ENCODE measurements at places on chromosomes 3 and 15.

GRCh38 chr3:14490831-14491230 is 49.3 kb downstream of the GRIP2 start:
- no peak for DNase-seq

DNA sequence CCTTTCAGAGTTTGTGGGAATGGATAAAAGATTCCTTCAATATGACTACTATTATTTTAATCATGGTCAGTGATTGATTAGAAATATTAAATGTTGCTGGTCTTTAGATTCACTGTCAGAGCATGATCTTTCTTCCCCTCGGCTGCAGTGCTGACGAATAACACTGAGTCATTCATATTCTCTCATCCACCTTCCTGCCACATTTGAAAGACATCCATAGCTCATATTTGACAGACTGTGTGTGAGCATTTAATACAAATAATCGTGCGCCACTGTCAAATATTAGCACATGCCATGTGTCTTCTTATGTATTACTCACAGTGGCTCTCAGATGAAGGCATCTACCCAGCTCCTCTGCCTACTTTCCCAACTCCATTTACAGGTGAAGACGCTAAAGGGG is 476.5 kb upstream of the TPRG1 start:
- no peak for DNase-seq

- peak; percentile 7 for DNase-seq
Measured at GRCh38 chr15:60223176-60223575, 174.6 kb downstream of the ANXA2 start.

- no peak for DNase-seq
Measured at GRCh38 chr3:37324850-37325321, 150.5 kb upstream of the LRRFIP2 start.

DNA sequence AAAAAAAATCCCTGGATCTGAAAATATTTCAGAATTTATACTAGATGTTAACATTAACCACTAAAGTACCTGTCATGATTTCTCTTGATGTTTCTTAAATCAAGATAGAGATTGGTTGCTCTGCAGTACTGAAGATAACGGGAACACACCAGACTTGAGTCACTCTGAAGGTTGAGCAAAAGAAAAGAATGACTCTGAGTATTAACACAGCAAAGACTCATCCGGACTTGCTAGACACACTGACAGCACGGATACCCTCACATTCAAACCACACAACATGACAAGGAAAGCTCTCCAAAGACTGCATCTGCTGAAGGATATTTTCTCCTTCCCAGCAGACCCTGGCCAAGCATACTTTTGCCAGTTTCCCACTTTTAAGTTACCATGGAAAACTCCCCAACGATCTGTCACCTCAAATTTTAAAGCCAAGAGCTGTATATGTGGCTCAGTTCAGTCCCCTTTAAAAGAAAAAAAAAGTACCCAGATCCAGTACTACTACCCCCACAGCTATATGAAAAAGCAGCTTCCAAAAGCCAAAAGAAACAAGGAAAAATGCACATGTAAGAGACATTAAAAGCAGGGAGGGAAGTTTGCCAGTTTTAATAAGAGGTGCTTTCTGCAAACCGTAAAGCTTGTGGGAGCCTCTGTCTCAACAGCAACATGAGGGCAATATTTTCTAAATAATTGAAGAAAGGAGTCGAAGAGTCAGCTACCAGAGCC is 8.3 kb downstream of the EOGT start:
- DNase-seq, result no peak

DNA sequence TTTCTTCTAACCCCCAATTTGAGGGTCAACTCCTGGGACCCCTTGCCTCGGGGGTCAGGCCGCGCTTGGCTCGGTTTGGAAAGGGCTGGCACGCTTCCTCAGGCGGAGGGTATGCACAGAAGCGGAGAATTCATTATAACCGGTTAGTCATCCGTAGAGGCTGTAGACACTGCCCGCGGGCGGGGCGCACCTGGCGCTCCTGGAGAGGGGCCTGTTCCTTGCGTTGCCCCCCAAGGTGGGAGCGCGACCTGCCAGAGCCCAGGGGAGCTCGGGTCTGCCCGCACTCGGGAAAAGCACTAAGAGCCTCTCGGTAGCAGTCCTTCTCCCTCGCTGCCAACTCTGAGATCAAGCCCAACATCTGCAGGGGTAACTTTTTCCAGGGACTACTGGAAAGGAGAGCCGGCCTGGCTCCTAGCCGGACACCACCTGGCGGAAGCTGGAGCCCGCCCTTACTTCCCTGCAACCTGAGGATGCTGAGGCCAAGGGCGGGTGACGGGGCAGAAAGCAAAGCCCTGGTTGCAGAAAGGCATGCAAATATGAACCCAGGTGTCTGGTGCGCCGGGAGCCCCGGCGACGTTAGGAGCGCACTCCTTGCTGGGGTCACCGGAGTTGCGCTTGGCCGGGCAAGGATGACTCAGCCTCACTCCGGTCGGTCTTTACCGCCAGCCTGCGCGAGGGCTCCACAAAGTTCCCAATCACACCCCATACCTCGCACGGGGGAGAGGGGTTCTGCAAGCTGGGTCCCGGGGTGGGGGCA is 1.5 kb upstream of the CACNA2D3 start:
- no peak for DNase-seq

GRCh38 chr15:73305331-73306211 is 63.2 kb downstream of the HCN4 start:
- peak; percentile 31 for DNase-seq

- DNase-seq, result no peak
Measured at GRCh38 chr15:25238716-25239470, 199.9 kb downstream of the UBE3A start.

DNA sequence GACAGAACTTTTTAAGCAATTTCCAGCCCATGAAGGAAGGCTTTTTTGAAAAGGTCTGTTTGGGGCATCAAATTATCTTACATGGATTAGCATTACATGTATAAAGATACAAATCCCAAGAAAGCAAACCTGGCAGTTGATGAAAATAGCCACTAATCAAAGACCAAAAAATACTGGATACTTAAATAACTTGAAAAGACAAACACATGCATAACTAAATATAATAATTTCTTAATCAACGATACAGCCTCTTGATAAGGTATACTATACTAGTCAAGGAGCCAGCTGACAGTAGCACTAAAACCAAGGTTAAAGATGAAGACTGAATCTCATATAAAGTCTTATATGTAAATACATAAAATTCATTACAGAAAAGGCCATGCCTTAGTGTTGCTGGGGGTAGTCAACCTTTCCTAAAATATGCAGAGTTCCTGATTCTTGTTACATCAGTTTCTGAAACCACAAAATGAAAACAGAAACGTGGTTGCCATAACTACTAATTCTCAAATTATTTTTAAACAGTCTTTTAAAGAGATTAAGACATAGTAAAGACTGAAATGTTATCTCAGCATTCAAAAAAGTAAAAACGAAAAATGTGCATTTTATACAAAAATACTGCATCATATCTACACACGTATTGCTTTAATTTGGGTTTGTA is 2.0 kb downstream of the ANKRD28 start:
- DNase-seq, result no peak

GRCh38 chr3:10108091-10108490 is at the start of gene FANCD2OS:
Gene FANCD2OS, minus strand, starts transcription at chr3:10108255. Its CDS starts 3,481 bp downstream, at chr3:10104774.
- no peak for DNase-seq

- no peak for DNase-seq
Measured at GRCh38 chr3:2920103-2920502, 190.1 kb downstream of the IL5RA start.

GRCh38 chr3:158407844-158408517 is 163.0 kb upstream of the MLF1 start:
- DNase-seq, result no peak

DNA sequence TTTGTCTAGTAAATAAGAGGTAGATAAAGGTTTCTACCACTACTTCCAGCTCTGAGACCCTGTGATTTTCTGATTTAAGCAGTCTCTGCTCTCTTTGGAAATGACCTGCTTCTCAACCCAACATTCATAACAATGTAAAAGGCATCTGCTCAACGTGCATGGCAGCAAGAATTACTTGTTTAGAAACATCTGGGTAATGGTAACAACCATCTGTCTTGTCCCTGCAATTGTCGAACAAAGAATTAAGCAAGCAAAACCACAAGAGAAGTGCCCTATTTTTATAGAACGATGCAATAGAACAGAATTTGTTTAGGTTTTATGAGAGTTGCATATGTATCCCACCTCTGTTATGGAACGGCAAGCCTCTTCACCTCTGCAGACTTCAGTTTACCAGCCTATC is 7.1 kb upstream of the FSIP1 start:
- DNase-seq, result no peak

- no peak for DNase-seq
Measured at GRCh38 chr15:77650265-77650664, 17.6 kb upstream of the LINGO1 start.

DNA sequence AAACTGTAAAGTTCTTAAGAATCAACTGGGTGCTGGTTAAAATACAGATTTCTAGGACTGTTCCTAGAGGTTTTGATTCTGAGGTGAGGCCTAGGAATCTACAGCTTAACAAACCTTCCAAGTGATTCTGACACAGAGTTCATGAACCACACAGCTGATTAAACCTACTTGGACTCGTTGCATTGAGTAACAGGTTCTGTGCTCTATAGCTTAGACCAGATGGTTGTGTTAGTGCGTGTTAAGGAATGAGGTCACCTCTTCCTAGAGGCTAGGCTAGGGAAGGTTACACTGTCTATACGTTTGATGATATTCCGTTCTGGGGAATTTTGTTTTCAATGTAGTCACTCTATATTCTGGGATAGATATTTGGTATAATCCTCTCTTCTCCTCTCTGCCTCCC is 21.9 kb downstream of the EID1 start:
- DNase-seq, result no peak

GRCh38 chr3:120049881-120050539 is 44.2 kb downstream of the GSK3B start:
- no peak for DNase-seq

- no peak for DNase-seq
Measured at GRCh38 chr3:36786921-36787890, 22.9 kb upstream of the DCLK3 start.

- DNase-seq, result no peak
Measured at GRCh38 chr3:127646501-127647046, 17.6 kb downstream of the PODXL2 start.

- no peak for DNase-seq
Measured at GRCh38 chr3:118146658-118147375, 887.8 kb downstream of the IGSF11 start.

DNA sequence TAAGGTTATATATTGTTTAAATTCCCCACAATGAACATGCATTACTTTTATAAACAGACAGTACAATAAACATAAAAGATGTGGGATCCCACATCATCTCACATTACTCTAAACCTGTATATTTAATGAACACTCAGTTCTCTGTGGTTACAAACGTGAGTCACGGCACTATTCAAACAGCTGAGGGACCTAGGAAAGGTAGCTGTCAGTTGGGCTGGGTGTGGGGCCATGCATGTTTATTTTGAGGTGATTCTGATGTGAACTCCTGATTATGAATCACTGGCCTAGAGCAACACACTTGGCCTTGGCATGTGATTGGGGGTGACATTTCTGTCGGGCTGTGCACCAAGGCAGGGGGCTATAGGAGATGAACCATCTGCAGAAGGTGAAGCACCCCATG is 147.6 kb upstream of the HACD2 start:
- DNase-seq, result no peak

- no peak for DNase-seq
Measured at GRCh38 chr3:152305075-152305474, 36.3 kb downstream of the MBNL1 start.

GRCh38 chr3:196837819-196838420 is 29.8 kb upstream of the SENP5 start:
- DNase-seq, result peak; percentile 37

DNA sequence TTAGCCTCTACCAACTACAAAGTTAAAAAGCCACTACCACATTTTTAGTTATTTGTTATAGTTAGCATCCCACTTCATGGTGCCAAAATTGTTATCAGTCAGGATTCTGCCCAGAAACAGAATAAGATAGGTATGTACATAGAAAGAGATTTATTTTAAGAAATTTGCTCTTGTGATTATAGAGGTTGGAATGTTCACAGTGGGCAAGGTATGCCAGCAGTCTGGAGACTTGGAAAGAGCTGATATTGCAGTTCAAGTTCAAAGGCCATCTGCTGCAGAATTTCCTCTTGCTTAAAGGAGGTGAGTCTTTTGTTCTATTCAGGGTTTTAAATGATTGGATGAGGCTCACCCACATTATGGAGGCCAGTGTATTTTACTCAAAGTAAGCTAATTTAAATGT is 143.8 kb upstream of the POU1F1 start:
- DNase-seq, result no peak

- no peak for DNase-seq
Measured at GRCh38 chr3:154872074-154872473, 208.0 kb upstream of the MME start.

- DNase-seq, result peak; percentile 25
Measured at GRCh38 chr3:185308126-185308754, 54.4 kb upstream of the EHHADH start.

DNA sequence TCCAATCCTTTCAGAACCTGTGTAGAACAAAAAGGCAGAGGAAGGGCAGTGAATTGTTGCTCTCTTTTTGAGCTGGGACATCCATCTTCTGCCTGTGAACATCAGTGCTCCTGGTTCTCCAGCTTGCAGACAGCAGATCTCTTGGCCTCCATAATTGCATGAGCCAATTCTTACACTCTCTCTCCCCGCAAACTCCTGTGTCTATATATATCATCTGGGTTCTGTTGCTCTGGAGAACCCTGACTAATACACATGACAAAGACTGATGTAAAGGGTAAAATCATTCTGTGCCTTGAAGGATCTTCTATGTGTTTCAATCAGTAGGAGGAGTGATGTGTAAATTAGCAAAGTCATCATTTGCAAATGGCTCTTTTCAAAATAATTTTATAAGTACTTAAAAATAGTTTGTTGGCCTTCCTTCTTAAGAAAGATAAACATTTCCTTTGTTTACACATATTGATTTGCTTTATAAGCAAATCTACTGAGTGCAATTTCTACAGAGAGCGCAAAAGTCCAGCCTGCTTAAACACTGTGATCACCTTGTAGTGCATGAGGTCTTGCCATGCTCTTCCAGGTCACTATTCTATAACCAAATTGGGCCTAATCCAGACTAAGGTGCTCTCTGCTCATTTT is 154.9 kb upstream of the ANKRD28 start:
- DNase-seq, result no peak

DNA sequence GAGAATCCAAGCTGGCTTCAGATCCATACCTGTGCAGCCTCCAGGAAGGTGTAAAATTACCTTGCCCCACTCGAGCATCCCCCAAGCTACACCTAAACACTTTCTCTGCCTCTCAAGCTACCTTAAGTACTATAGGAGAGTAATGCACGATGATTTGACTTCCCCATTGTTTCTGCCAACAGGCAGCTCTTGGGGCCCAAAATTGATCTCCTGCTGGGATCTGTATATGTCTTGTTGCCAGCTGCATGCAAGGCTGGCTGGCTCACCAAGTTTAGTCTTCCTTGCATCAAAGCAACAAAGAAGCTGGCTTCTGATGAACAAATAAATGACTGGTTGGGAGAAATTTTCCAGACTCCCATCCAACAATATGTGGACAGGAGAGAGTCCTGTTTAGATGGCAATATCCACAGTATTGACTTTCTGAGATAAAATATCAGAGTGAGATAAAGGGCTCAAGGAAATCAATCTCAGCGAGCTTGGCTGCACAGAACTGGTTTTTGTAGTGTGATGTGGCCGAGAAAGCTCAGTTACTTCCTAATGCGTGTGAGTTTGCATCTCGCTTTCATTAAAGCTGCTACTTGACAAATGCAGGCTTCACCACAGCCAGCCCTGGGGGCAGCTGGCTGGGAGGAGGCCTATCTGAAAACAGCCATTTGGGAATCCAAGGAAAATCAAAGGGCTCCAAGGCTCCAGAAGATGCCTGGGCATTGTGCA is 140.7 kb downstream of the MINAR1 start:
- no peak for DNase-seq
